Urinary bladder (tissue), 4 donors: ENCODE measurements at places on chromosomes 12 and 14.

DNA sequence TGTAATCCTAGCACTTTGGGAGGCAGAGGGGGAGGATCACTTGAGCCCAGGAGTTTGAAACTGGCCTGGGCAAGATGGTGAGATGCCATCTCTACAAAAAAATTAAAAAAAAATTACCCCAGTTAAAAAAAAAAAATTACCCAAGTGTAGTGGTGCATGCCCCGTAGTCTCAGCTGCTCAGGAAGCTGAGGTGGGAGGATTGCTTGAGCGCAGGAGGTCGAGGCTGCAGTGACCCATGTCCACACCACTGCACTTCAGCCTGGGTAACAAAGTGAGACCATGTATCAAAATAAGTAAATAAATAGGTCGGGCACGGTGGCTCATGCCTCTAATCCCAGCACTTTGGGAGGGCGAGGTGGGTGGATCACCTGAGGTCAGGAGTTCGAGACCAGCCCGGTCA is 128.8 kb downstream of the VRK1 start:
- no peak for DNase-seq

GRCh38 chr12:75661908-75662307 is 150.5 kb upstream of the KRR1 start:
- no peak for DNase-seq

- DNase-seq, result no peak
These were observed 39.8 kb upstream of the EID3 start for GRCh38 chr12:104263580-104264358.

GRCh38 chr12:1309613-1310012 is 284.8 kb downstream of the FBXL14 start:
- DNase-seq, result no peak

DNA sequence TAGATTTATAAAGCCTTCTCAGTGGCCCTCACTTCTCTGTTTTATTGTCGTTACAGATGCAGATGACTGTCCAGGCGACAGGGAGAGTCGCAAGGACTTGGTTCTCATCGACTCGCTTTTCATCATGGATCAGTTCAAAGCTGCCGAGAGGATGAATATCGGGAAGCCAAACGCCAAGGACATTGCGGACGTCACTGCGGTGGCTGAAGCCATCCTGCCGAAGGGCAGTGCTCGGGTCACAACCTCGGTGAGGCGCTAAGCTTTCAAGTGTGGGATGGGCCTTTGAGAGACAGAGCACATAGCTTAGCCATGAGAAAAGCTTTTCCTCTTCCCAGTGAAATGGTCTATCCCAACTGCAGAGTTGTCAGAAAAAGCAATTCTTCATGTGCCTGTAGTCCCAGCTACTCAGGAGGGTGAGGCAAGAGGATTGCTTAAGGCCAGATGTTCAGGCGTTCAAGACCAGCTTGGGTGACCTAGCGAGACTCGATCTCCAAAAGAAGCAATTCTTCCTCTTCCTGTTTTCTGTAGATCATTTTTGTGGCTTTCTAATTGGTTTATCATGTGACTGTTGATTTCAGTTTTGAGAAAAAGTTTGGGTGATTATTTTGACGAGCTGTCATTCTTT is 56.4 kb downstream of the EP400 start:
- DNase-seq, result no peak

- DNase-seq, result no peak
These were observed 341.0 kb upstream of the FKBP4 start for GRCh38 chr12:2453761-2454090.
